Pons (tissue), 1 donor: ENCODE measurements at places on chromosomes 2 and 18.

GRCh38 chr2:238498188-238498587 is 71.5 kb downstream of the ASB1 start:
- no peak for DNase-seq

DNA sequence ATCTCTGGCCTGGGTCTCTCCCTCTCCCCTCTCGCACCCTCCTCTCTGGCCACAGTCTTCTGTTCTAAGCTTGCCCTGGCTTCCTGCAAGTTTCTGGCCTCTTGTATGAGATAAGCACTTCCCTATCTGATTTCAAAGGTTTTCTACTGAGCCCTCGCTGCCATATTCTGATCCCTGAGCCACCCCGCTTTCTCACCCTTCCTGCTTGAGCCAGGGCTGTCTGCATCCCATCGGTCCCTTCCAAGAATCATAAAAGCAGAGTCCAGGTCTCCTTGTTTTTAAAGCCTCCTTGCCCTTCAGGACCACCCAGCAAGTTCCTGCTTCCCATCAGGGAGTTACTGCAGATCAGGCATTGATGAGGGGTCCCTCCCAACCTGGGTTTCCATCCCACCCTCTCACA is 110.2 kb downstream of the PRKCE start:
- no peak for DNase-seq

- DNase-seq: no peak
Measured at GRCh38 chr2:132550946-132551345, 119.1 kb downstream of the LYPD1 start.

DNA sequence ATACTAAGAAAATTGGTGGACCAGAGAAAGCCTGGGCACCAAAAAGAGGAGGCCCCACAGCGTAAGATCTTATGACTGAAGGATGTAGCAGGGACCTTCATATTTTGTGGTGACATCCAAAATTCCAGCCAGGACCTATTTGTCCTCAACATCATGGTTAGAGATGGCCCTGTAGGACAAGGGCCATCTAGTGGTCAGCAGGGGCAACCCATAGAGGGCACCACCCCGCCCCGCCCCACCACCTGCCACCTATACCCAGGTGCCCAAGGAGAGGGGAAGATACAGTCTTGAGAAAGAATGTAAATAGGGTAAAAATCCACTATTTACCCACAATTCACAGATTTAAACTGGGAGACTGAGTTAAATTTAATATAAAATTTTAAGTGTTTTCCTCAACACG is 59.6 kb upstream of the TMEM163 start:
- DNase-seq: no peak

DNA sequence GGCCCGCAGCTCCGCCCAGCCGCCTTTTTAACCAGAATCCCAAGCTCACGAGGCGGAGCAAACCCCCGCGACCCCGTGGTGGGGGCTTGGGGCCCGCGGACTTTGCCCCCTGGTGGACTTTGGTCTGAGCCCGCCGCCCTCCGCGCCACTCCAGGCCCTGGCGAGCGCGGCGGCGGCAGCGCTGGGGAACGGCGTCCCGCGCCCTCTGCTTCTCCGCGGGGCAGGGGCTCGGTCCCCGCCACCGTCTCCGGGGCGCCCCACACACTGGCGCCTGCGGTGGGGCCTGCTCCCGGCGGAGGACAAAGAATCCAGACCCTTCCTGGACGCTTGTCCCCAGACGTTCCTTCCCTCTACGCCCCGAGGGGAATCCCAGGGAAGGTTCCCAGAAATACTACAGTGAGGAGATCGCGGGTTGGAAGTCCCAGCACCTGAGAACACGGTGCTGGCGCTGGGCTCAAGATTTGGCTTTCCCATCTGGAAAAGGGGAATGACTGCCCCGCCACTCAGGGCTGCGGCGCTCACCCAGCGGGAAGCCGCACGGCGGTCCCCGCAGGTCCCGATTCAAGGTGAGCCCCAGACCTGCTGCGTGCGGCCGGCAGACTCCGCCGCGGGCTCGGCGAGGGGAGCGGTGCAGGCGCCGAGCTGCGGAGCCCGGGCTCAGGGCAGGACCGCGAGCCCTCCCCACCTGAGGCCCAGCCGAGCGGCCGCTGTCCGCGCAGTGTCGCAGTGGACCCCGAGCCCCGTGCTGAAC is at the start of gene HAAO:
Gene HAAO, minus strand, starts transcription at position 1 of the 751 bp plus-strand sequence. CDS start 47 bp downstream, outside the sequence.
- DNase-seq: no peak
